ENCODE measurements at places on chromosomes 11 and 22.

GRCh38 chr11:35747668-35748067 is 85.1 kb downstream of the TRIM44 start:
- no peak for DNase-seq

GRCh38 chr22:35134637-35135036 is 68.7 kb downstream of the ISX start:
- DNase-seq, result no peak

GRCh38 chr22:43853328-43853931 is 8.9 kb downstream of the SULT4A1 start:
- no peak for DNase-seq

DNA sequence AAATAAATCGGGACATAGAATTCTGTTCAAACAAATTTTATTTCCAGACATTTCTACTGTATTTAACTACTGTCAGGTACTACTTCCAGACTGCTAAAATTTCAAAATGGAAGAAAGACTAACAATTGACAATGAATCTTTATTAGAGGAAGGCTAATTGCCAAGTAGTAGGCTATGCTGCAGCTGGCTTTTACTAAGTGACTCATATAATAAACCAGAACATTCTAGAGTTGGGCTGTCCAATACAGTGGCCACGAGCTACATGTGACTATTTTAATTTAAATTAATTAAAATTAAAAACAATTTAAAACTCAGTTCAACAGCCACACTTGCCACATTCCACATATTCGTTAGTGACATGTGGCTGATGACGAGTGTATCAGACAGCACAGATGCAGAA is 27.6 kb downstream of the CHKA start:
- no peak for DNase-seq

DNA sequence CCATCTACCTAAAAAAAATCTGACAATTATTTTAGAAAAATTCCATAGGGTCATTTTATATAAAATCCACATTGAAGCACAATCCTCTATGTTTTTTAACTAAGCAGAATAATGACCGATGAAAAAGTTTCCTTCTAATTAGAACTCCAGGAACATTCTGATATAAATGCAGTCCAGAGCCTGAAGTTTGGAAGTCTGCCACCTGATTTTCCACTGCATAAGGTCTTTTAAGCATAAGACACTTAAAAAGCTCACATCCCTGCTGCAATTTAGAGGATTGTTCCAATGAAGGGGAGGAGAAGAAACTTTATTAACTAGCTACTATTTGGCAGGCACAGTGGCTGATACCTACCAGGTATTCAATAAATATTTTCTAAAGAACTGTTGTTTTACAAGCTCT is 570.3 kb upstream of the ANO5 start:
- no peak for DNase-seq

GRCh38 chr22:24758164-24758799 is 16.2 kb downstream of the PIWIL3 start:
- DNase-seq, result peak; percentile 9

DNA sequence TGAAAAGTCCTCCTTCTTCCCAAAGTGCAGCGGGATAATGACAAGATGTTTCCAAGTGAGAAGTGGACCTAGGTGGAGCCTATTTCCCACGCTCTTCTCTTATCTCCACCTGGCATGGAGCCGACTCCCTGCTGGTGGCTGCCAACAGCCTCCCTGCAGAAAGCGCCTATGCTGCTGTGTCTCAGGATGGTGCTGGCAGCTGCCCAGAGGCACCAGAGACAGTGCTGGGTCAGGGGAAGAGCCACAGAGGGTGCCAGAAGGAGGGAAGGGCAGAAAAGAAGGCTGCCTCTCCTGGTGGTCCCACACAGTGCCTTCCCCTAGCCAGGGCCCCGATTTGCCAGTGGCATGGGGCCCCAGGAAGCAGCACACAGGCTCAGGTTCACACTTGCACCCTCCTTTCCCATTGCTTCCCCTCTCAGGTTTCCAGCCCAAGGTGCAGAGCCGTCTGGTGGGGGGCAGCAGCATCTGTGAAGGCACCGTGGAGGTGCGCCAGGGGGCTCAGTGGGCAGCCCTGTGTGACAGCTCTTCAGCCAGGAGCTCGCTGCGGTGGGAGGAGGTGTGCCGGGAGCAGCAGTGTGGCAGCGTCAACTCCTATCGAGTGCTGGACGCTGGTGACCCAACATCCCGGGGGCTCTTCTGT is 19.0 kb downstream of the CD5 start:
- no peak for DNase-seq

- DNase-seq, result no peak
Measured at GRCh38 chr11:94525546-94526324, 13.5 kb downstream of the C11orf97 start.

- DNase-seq, result no peak
Measured at GRCh38 chr11:1401171-1401445, 11.4 kb downstream of the BRSK2 start.

DNA sequence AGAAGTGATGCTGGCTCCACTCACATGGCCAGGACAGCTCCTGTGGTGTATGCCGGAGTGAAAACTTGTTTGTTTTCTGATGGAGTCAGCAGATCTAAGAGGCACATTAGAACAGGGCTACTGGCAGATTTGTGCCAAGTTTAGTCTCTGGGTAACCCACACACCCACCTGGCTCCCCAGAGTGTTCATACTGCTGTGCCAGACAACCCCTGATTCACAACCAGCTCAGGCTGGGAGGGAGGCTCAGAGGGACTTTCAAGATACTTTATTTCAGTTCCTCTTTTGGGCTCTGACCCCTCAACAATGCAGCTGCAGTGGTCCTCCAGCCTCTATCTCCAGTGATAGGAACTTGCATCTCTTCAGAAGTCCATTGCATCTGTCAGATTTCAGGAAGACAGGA is 8.5 kb downstream of the NTM start:
- DNase-seq, result no peak

GRCh38 chr11:45852712-45853101 is 5.4 kb downstream of the CRY2 start:
- DNase-seq, result no peak

DNA sequence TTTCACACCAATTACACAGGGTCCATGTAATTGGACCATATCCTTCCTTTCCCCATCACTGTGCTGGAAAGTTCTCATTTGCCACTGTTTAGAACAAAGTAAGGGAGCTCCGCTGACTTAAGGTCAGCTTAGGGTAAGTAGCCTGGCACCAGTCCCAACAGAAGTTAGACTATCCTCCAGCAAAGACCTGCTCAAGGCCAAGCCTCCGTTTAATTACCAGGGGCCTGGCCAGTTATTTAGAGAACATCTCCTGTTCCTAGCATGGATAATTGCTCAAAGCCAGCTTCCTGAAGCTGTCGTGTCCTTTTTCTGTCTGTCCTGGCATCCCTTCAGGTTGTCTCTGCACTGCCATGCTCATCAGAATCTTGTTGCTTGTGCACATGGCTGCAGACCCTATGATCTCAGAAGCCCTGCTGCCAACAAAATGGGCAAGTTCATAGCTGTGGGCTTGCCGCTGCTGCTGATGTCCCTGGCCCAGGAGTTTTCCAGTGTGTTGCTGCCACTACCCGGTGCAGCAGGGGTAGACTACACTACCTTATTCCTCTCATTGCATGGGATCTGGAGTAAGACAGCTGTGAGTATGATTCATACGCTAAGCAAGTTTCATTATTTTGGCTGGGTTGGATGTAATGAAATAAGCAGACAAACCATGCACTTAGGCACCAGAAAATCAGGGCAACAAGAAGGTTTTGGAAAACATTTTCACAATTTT is 8.1 kb downstream of the OR8A1 start:
- no peak for DNase-seq

GRCh38 chr22:44455151-44455962 is 42.7 kb downstream of the RTL6 start:
- peak; percentile 17 for DNase-seq

- DNase-seq, result no peak
Measured at GRCh38 chr11:2655834-2656622, 43.8 kb downstream of the KCNQ1OT1 start.

DNA sequence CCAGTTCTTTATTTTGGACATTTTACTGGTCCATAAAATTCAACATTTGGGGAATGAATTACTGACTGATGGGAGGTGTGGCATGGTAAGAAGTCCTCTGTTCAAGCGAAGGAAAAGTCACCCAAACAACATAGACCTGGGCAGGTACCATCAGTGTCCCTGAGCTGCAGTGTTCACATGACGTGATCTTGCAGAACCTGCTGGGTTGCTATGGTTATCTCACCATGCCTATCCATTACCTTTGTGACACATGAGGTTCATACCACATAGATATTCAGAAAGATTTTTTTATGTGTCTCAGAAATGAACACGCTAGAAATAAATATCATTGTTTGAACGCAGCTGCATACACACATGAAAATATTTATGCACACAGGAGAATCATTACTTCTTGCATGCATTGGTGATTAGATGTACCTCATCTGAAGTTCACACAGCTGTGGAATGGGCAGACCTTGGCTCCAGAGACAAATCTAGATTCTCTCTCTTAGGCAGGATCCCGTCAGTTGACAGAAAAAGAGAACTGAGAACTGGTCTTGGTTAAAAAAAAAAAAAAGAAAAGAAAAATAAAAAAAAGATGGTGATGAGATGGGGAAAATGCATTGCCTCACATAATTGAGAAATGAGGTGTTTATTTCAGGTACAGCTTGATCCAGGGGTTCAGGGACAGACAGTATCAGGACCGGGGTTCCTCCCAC is 21.4 kb upstream of the RCN1 start:
- DNase-seq, result no peak

GRCh38 chr11:64719406-64719805 is 3.6 kb downstream of the NRXN2 start:
- no peak for DNase-seq

DNA sequence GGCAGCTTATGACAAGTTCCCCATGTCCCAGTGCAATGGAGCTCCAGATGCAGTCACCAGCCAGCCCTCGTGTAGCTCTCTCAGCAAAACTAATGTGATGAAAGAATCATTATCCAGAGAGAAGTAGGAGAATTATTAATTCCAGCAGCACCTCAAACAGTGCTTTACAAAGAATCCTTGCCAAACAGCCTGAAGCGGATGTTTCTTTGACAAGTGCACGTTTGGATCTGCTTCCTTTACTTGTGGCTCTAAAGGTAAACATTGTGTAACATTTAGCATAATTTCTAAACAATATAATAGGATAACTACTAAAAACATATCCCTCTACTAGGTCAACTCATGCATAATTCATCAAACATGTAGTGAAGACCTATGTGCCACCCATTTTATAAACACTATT is 197.0 kb downstream of the FAM181B start:
- no peak for DNase-seq

- DNase-seq, result no peak
Measured at GRCh38 chr22:28935713-28936112, 52.3 kb downstream of the ZNRF3 start.

DNA sequence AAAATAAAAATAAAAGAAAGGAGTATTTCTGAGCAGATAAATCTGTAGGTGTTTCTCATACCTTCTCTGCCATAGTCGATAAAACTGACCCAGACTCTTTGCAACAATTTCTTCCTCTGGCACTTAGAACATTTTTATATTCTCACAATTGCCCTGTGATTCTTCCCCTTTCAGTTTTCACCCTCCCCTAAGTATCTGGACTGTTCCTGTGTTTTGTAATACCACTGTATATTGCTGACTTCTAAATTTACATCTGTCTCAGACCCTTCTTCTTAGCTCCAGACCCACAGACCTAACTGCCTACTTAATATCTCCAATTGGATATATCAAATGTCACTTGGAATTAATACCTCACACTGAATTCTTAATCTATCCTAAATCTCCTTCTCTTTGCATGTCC is 133.4 kb upstream of the DDI1 start:
- DNase-seq, result no peak

GRCh38 chr22:34299496-34299895 is 379.2 kb upstream of the LARGE1 start:
- DNase-seq, result no peak

DNA sequence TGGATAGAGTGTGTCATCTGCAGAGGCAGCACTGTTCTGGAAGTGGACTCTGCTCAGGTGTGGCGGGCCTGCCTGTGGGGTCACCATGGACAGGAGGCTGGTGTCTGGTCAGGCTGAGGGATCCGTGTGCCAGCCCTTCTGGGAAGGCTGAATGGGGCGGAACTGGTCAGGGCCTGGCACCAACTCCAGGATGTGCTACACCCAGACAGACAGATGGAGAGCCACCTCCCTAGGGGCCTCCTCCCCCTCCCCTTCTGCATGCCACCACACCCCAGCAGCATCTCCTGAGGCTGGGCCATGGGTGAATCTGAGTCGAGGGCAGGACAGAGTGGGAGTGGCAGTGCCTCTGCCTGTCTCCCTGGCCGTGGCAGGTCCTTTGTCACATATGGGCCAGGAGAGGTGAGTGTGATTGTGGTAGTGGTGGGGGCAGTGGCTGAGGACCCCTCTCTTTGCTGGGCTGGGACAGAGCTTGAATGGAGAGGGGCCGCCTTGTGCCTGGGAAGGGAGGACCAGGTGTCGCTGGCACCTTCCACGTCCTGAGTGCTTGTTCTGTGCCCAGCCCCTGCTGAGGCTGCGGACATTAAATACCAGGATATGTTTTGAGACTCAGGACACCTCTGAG is 29.1 kb downstream of the ST3GAL4 start:
- DNase-seq, result no peak

GRCh38 chr11:38835966-38836365 is 2237.9 kb upstream of the RAG2 start:
- no peak for DNase-seq

- DNase-seq, result peak; percentile 29
Measured at GRCh38 chr22:30005213-30005857, 74.9 kb upstream of the HORMAD2 start.

- no peak for DNase-seq
Measured at GRCh38 chr22:39392341-39392948, 7.1 kb upstream of the TAB1 start.

DNA sequence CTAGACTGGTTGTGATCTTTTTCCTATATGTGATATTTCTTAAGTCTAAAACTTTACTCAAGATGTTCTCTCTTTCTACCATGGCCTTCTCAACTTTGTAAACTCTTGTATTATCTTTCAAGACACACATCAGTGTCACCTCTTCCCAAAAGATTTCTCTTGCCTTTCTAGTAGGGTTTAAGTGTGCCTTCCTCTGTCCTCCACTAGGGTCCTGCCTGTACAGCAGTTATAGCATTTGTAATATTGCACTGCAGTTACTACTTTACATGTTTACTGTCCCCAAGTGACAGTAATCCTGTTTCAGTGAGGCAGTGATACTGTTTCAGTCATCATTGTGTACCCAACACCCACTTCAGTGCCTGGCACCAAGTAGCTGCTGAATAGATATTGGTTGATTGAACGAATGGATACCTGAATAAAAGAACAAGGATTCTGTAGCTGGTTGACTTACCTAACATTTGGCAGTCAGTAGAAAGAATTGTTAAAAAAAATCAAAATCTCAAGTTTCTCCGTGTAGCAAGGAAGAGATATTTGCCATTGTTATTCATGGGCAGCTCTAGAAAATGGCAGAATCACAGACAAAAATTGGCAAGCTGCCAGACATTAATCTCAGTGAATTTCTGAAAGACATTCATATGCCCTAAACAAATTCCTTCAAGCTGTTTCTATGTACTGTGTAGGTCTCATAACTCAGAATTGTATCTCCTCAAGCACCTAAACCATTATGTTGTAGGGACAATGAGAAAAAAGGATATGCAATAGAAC is 79.4 kb downstream of the RBMXL2 start:
- DNase-seq, result no peak

DNA sequence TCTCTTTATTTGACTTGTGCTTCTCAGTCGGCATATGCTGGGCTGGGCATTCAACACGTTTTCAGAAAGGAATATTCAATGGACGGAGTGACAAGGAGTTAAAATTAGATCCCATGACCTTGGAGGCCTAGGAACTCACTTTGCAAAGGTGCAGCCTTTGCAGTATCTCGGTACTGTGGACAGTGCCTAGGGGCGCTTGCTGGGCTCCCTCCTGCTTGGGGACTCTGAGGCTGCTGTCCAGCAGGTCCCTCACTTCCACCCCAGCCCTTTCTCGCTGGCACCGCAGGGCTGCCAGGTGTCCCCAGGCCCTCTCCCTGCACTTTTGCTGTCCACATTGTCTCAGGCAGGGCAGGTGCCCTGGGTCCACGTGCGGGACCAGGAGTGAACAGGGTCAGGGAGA is 255.5 kb upstream of the B3GAT1 start:
- no peak for DNase-seq
